ENCODE measurements at places on chromosomes 6 and 20. TPM values are rescaled to one million over a fixed set of nuclear protein-coding genes. Genes with fewer than 3 reads are reported as not detected.

The SPAG4 gene
- total RNA-seq = 1.9 TPM

The RAET1E gene
- not detected for total RNA-seq

The SERPINB6 gene
- 60.3 TPM for total RNA-seq

The TNXB gene
- total RNA-seq = under 0.01 TPM

The SALL4 gene
- total RNA-seq = not detected

The FNDC11 gene
- total RNA-seq = 0.28 TPM

The CDH26 gene
- total RNA-seq = not detected

The CCN6 gene
- not detected for total RNA-seq

The NKAIN2 gene
- total RNA-seq = not detected

The RIPOR2 gene
- 0.83 TPM for total RNA-seq

- H3K4me1 ChIP-seq = peaks cover 8% of the 10 kb centered on the region
- H3K36me3 ChIP-seq = peaks cover 41% of the 10 kb centered on the region
- DNase-seq = peak; percentile 45
- H3K4me3 ChIP-seq = peak overlapping the region; percentile 84
- no peaks in the 10 kb centered on the region for H3K27me3 ChIP-seq
- H3K27ac ChIP-seq = peak overlapping the region; percentile 88
Observed at GRCh38 chr6:43014434-43014909, 423 bp downstream of the KLHDC3 start.

- no peak overlapping the region for H3K27ac ChIP-seq
- peaks cover 10% of the 10 kb centered on the region for H3K4me1 ChIP-seq
- H3K36me3 ChIP-seq = no peaks in the 10 kb centered on the region
- peak; percentile 81 for DNase-seq
- no peaks in the 10 kb centered on the region for H3K27me3 ChIP-seq
Observed at GRCh38 chr6:17877196-17877894, 110.1 kb downstream of the KIF13A start.

- H3K27me3 ChIP-seq = no peaks in the 10 kb centered on the region
- DNase-seq = peak; percentile 88
- peaks cover 27% of the 10 kb centered on the region for H3K4me1 ChIP-seq
Observed at GRCh38 chr6:41942067-41942851, 651 bp upstream of the CCND3 start.

GRCh38 chr6:63899550-63899949 is 263.9 kb downstream of the PHF3 start:
- peak; percentile 68 for DNase-seq
- H3K27me3 ChIP-seq = no peaks in the 10 kb centered on the region
- no peaks in the 10 kb centered on the region for H3K36me3 ChIP-seq
- no peak overlapping the region for H3K27ac ChIP-seq
- no peak overlapping the region for H3K4me3 ChIP-seq
- H3K4me1 ChIP-seq = peaks cover 10% of the 10 kb centered on the region

- H3K4me3 ChIP-seq = no peak overlapping the region
- peaks cover 18% of the 10 kb centered on the region for H3K27me3 ChIP-seq
- H3K27ac ChIP-seq = no peak overlapping the region
- no peaks in the 10 kb centered on the region for H3K36me3 ChIP-seq
- DNase-seq = peak; percentile 17
Observed at GRCh38 chr20:63145156-63145555, 70.8 kb downstream of the YTHDF1 start.

DNA sequence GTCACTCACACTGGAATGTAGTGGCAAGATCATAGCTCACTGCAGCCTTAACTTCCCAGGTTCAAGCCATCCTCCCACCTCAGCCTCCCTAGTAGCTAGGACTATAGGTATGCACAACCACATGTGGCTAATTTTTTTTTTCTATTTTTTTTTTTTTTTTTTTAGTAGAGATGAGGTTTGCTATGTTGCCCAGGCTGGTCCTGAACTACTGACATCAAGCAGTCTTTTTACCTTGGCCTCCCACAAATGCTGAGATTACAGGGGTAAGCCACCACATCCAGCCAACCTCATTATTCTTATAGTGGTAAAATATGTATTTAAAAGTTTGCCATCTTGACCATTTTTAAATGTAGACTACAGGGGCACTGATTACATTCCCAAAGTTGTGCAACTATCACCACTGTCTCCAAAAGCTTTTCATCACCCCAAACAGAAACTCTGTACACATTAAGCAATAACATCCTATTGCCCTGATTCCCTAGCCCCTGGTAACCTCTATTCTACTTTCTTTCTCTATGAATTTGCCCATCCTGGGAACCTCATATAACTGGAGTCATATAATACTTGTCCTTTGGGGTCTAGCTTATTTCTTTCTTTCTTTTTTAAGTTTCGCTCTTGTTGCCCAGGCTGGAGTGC is 268.0 kb upstream of the JARID2 start:
- H3K27ac ChIP-seq = no peak overlapping the region
- no peaks in the 10 kb centered on the region for H3K36me3 ChIP-seq
- DNase-seq = no peak
- H3K4me3 ChIP-seq = no peak overlapping the region
- H3K27me3 ChIP-seq = peaks cover under 1% of the 10 kb centered on the region

DNA sequence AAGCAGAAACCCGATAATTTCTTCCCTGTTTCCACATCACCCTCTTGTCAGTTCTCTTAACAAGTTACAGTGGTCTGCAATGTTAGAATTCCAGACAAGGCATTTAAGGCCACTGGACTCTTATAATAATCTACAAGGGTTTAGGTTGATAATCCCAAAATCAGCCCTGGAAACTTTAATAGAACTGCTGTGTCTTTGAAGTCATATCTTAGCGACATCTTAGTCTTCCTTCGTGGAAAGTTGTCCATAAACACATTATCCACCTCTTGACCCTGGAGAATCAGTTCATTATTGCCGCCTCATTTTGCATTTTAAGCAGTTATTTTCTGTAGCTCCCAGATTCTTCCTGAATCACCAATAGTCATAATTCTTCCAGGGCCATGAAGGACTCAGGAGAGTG is 108.6 kb upstream of the PLCB4 start:
- H3K4me3 ChIP-seq = no peak overlapping the region
- H3K27me3 ChIP-seq = no peaks in the 10 kb centered on the region
- H3K36me3 ChIP-seq = no peaks in the 10 kb centered on the region

DNA sequence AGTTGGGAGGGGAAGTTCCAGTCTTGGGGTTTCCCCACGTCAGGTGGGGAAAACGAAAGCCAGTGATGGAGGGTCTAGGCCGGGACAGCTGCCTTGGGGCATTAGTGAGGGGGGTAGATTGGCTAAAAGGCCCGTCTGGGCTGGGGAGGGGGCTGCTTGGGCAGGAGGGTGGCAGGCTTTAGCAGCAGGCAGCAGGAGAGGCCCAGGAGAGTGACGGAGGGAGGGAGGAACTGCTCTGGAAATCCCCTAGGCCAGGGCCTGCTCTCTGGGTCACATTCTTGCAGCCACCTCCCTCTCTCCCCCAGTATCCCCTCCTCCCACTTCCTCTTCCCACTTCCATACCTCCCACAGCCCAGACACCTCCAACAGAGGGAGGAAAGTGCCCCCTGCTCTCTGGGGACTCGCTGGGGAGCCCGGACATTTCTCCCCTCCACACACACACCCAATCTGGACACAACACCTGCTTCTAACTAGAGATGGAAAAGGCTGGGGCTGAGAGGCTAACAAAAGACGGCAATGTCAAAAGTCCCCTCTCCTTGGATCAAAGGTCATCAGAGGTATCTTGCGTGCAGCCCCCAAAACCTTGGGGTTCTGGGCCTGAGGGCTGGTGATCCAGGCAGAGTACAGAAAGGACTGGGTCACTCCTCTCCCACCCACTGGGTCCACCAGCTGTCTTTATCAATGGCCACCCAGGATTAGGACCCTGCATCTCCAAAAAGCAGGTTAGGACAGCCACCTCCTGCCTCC is 1.8 kb downstream of the NFKBIE start:
- H3K4me3 ChIP-seq = peak overlapping the region; percentile 90
- H3K27me3 ChIP-seq = peaks cover 4% of the 10 kb centered on the region
- peaks cover 12% of the 10 kb centered on the region for H3K36me3 ChIP-seq
- peak overlapping the region; percentile 10 for H3K27ac ChIP-seq
- peak; percentile 55 for DNase-seq

DNA sequence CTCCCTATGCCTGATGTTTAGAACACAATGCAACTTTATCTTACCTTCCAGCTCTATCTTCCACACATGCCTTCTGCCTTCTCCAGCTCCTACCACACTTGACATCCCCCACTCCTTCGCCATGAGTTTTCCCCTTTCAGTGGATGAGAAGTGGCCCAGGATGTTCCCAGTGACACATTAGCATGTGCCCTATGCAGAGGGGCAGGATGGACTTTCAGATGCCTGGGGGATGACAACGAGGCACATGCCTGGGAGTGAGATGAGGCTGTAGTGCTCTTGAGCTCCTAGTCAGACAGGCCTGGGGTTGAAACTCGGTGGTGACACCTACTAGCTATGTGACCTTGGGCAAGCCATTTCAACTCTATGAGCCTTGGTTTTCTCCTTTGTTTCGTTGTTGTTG is 20.1 kb upstream of the SLC32A1 start:
- H3K4me1 ChIP-seq = no peaks in the 10 kb centered on the region
- H3K27me3 ChIP-seq = peaks cover 11% of the 10 kb centered on the region
- no peaks in the 10 kb centered on the region for H3K36me3 ChIP-seq
- DNase-seq = no peak
- no peak overlapping the region for H3K4me3 ChIP-seq
- H3K27ac ChIP-seq = no peak overlapping the region

DNA sequence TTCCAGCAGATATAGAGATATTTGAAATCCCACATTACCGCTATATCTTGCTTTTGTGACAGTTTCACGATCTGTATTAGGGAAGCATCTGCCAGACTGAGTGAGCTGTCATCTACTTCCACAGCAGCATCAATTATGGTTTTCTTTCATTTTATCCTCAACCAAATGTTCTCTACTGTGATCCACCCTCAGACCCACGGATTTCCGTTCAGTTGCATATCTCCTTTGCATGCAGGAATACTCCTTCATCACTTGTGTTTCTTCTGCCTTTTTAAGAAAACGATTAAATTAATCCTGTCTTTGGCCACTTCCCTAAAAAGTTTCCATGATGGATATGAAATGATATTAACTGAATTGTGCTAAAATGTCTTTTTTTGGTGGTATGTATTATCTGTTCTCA is 262.1 kb upstream of the ADGRB3 start:
- no peaks in the 10 kb centered on the region for H3K36me3 ChIP-seq
- H3K4me1 ChIP-seq = no peaks in the 10 kb centered on the region
- no peak overlapping the region for H3K4me3 ChIP-seq
- no peaks in the 10 kb centered on the region for H3K27me3 ChIP-seq

- no peaks in the 10 kb centered on the region for H3K36me3 ChIP-seq
- H3K4me1 ChIP-seq = no peaks in the 10 kb centered on the region
- no peaks in the 10 kb centered on the region for H3K27me3 ChIP-seq
- no peak overlapping the region for H3K4me3 ChIP-seq
- no peak overlapping the region for H3K27ac ChIP-seq
- no peak for DNase-seq
Observed at GRCh38 chr20:15069355-15069754, 731.9 kb upstream of the FLRT3 start.

DNA sequence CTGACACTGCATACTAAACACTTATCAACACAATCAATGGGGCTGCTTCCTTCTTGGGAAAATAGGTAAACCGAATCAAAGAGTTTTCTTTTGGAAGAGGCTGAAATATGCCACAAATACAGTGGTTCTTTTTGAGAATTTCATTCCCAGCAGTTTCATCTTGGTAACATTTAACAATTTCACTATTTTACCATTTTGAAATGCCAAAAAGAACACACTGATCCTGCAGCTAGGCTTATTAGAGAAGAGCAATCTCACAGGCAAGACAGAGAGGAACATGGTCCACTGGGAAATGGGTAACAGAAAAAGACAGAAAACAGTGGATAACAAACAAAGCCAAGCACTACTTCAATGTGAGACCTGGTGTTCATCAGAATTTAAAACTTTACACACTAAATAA is 2.5 kb downstream of the CNR1 start:
- no peak for DNase-seq
- no peak overlapping the region for H3K27ac ChIP-seq
- no peak overlapping the region for H3K4me3 ChIP-seq
- no peaks in the 10 kb centered on the region for H3K36me3 ChIP-seq
- H3K27me3 ChIP-seq = peaks cover 38% of the 10 kb centered on the region

- no peak for DNase-seq
- no peaks in the 10 kb centered on the region for H3K4me1 ChIP-seq
- H3K4me3 ChIP-seq = no peak overlapping the region
- H3K27ac ChIP-seq = no peak overlapping the region
- H3K27me3 ChIP-seq = no peaks in the 10 kb centered on the region
- no peaks in the 10 kb centered on the region for H3K36me3 ChIP-seq
Observed at GRCh38 chr20:15682690-15683089, 890.6 kb downstream of the KIF16B start.

- H3K27ac ChIP-seq = no peak overlapping the region
- H3K4me3 ChIP-seq = no peak overlapping the region
- peaks cover 36% of the 10 kb centered on the region for H3K4me1 ChIP-seq
Observed at GRCh38 chr6:11425876-11426275, 111.7 kb upstream of the TMEM170B start.

- H3K27ac ChIP-seq = no peak overlapping the region
- 0 out of 2 replicates have a peak, but pooled peaks cover 2% of the 10 kb centered on the region for H3K4me1 ChIP-seq
- H3K36me3 ChIP-seq = no peaks in the 10 kb centered on the region
- peak; percentile 18 for DNase-seq
- H3K4me3 ChIP-seq = no peak overlapping the region
- H3K27me3 ChIP-seq = peaks cover 9% of the 10 kb centered on the region
Observed at GRCh38 chr20:44861531-44862006, 23.9 kb upstream of the YWHAB start.

GRCh38 chr20:8232332-8232731 is 100.3 kb downstream of the PLCB1 start:
- no peak overlapping the region for H3K27ac ChIP-seq
- H3K36me3 ChIP-seq = no peaks in the 10 kb centered on the region
- DNase-seq = no peak
- H3K4me1 ChIP-seq = 0 out of 2 replicates have a peak, but pooled peaks cover 2% of the 10 kb centered on the region
- H3K27me3 ChIP-seq = no peaks in the 10 kb centered on the region
- H3K4me3 ChIP-seq = no peak overlapping the region

DNA sequence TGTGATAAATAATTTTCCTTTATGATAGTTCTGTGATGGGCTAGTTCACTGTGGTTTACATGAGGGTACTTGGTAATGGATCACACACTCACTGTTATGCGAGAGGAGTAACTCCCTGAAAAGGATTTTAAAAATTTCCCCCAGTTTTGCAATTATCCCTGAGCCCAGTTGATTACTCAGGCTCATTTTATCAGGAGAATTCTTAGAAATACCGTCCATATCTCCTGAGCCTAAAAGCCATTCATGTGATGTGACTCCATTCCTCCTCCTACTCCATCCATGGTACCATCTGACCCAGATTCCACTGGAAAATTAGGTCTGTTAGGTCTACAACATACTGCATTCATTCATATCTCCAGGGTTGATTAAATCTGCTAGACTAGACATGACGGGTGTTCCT is 16.4 kb upstream of the IBTK start:
- no peaks in the 10 kb centered on the region for H3K36me3 ChIP-seq
- DNase-seq = no peak
- H3K27ac ChIP-seq = no peak overlapping the region
- no peaks in the 10 kb centered on the region for H3K27me3 ChIP-seq
- no peak overlapping the region for H3K4me3 ChIP-seq
- H3K4me1 ChIP-seq = no peaks in the 10 kb centered on the region

GRCh38 chr6:34455831-34456230 is 10.0 kb upstream of the PACSIN1 start:
- H3K27me3 ChIP-seq = peaks cover 9% of the 10 kb centered on the region
- H3K27ac ChIP-seq = no peak overlapping the region
- no peak overlapping the region for H3K4me3 ChIP-seq
- H3K4me1 ChIP-seq = no peaks in the 10 kb centered on the region

GRCh38 chr6:164967102-164967501 is 342.3 kb downstream of the C6orf118 start:
- no peak overlapping the region for H3K27ac ChIP-seq
- no peaks in the 10 kb centered on the region for H3K27me3 ChIP-seq
- H3K4me3 ChIP-seq = no peak overlapping the region
- no peaks in the 10 kb centered on the region for H3K4me1 ChIP-seq
- no peaks in the 10 kb centered on the region for H3K36me3 ChIP-seq
- DNase-seq = no peak

Data from IMR-90 (cell line).